CD8-positive, alpha-beta memory T cell (primary cell): ENCODE measurements at places on chromosomes 2 and 18.

- no peaks in the 10 kb centered on the region for H3K36me3 ChIP-seq
- no peaks in the 10 kb centered on the region for H3K27me3 ChIP-seq
- no peak for DNase-seq
- no peak overlapping the region for H3K27ac ChIP-seq
- no peak overlapping the region for H3K4me3 ChIP-seq
Observed at GRCh38 chr2:204090021-204090420, 153.5 kb downstream of the ICOS start.

- H3K36me3 ChIP-seq, result no peaks in the 10 kb centered on the region
- H3K4me1 ChIP-seq, result no peaks in the 10 kb centered on the region
- H3K27me3 ChIP-seq, result no peaks in the 10 kb centered on the region
- H3K27ac ChIP-seq, result no peak overlapping the region
Observed at GRCh38 chr18:49342690-49343089, 117.8 kb downstream of the DYM start.

DNA sequence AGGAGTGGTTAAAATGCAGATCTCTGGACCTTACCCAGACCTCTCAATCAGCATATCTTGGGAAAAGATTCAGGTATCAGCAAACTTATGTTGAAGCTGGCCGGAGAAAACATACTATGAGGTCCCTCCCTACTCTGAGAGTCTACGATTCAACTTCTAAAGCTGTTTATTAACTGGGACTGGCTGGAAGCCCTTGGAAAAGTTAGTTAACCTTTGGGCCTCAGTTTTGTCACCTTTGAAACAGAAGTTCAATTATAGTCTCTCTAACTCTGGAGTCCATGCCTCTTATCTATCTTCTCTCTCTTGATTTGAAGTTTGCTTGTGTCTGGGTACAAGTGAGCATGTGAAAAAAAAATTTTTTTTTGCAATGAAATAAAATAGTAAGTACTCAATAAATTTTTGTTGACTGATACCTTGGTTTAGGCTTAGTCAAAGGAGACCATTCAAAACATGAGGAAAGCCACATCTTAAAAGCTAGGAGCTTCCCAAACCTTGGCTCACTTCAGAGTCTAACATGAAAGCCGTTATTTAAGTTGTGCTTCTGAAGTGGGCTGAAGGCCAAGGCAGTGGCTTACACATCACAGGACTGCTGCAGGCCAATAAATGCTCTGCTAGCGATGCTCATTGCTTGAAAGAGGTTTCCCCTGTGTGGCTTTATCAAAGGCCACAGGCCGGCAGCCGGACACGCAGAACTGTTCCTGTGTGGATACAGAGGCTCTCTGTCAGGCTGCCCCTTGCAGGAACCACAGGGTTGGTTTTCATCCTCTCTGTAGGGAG is 110.6 kb upstream of the FAM136A start:
- H3K4me3 ChIP-seq, result no peak overlapping the region
- H3K36me3 ChIP-seq, result no peaks in the 10 kb centered on the region
- no peak for DNase-seq
- no peaks in the 10 kb centered on the region for H3K27me3 ChIP-seq
- no peak overlapping the region for H3K27ac ChIP-seq

- no peak overlapping the region for H3K4me3 ChIP-seq
- no peak for DNase-seq
- H3K27ac ChIP-seq, result no peak overlapping the region
- H3K27me3 ChIP-seq, result no peaks in the 10 kb centered on the region
Observed at GRCh38 chr2:11949732-11950523, 203.5 kb downstream of the LPIN1 start.

- H3K36me3 ChIP-seq, result peaks cover 30% of the 10 kb centered on the region
- peaks cover 47% of the 10 kb centered on the region for H3K4me1 ChIP-seq
- H3K27me3 ChIP-seq, result no peaks in the 10 kb centered on the region
- no peak for DNase-seq
- no peak overlapping the region for H3K27ac ChIP-seq
Observed at GRCh38 chr2:101832114-101832513, 134.6 kb downstream of the MAP4K4 start.

DNA sequence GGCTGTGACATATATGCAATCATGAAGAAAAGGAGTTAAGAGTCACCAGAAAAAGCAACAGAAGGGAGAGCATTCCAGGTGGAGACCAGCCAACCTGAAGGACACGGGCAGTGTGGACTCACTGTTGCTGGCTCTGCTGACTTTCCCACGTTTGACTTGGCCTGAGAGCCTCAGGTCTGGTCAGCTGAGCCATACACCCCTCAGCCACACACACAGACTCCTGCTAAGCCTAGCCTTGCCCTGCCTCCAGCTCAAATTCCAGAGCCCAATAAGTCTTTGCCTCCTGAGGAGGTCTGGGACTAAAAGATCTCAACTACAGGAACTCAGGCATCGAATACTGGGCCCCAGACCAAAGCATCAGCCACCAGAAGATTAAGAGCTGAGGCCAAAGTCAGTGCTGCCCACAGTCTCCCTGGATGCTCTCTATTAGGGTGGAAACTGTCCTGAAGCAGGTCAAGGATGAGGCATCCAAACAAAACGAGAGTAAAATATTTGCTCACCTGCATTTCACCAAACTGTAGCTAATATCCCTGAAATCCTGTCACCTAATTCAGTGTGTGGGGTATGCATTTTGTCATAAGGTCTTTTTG is 23.3 kb downstream of the CACNB4 start:
- no peak for DNase-seq
- no peaks in the 10 kb centered on the region for H3K36me3 ChIP-seq
- H3K4me3 ChIP-seq, result no peak overlapping the region
- no peaks in the 10 kb centered on the region for H3K27me3 ChIP-seq

DNA sequence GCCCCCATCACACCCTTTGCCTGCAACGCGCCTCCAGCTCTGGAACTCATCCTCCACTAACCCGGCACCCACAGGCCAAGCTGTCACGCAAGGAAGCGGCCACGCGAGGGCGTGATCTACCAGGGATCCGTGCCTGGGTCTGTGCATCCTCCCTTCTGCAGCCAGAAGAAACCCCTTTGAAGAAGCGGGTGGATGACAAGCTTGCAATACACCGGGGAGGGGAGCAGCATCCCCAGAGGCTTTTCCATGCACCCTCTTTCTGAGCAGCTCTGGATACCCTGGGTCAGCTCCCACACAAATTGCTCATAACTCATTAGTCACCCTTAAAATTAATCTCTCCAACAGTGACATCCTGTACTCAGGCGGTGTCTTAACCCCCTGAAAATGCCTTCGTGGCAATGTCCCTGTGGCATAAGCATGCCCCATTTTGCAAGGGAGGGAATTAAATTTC is 47.6 kb downstream of the PDCL3 start:
- H3K4me3 ChIP-seq, result no peak overlapping the region
- H3K4me1 ChIP-seq, result peaks cover 4% of the 10 kb centered on the region
- H3K36me3 ChIP-seq, result no peaks in the 10 kb centered on the region

DNA sequence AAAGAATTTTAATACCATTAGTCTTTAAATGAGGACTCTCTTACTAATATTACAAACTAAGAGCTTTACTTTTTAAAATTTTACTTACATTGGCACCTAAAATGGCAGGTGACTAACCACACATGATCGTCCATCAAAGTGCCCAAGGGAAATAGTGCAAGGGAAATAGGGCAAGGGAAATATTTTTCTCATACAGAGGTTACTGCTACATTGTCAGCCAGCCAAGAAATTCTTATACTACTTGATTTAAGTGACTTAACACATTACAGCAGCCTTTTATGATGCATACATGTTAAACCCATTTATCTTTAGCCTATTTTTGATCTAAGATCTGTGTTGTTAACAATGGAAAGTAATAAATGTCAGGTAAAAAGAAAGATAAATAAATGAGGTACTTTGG is 587.2 kb upstream of the PKDCC start:
- H3K4me3 ChIP-seq, result no peak overlapping the region
- H3K27ac ChIP-seq, result no peak overlapping the region
- no peaks in the 10 kb centered on the region for H3K27me3 ChIP-seq
- H3K4me1 ChIP-seq, result no peaks in the 10 kb centered on the region
- H3K36me3 ChIP-seq, result no peaks in the 10 kb centered on the region

GRCh38 chr2:237309416-237309815 is 104.5 kb downstream of the COL6A3 start:
- no peaks in the 10 kb centered on the region for H3K27me3 ChIP-seq
- H3K27ac ChIP-seq, result no peak overlapping the region
- no peak for DNase-seq
- H3K36me3 ChIP-seq, result no peaks in the 10 kb centered on the region
- H3K4me3 ChIP-seq, result no peak overlapping the region
- no peaks in the 10 kb centered on the region for H3K4me1 ChIP-seq

DNA sequence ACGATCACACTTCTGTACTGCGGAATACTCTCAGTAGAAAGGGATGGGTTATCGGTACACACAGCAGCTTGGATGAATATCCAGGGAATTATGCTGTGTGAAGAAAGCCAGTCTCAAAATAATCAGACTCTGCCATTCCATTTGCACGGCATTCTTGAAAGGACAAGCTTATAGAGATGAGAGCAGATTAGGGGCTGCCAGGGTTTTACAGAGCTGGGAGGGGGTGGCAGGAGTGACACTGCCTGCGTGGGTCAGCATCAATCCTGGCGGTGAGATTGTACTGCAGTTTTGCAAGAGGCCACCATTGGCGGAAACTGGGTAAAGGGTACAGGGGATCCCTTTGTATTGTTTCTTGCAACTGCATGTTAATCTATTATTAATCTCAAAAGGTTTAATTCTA is 16.6 kb downstream of the KCNG2 start:
- DNase-seq, result no peak
- no peak overlapping the region for H3K27ac ChIP-seq
- no peak overlapping the region for H3K4me3 ChIP-seq
- no peaks in the 10 kb centered on the region for H3K27me3 ChIP-seq
- H3K36me3 ChIP-seq, result no peaks in the 10 kb centered on the region
- H3K4me1 ChIP-seq, result no peaks in the 10 kb centered on the region

GRCh38 chr2:120978359-120979050 is 242.8 kb downstream of the GLI2 start:
- no peaks in the 10 kb centered on the region for H3K36me3 ChIP-seq
- no peaks in the 10 kb centered on the region for H3K4me1 ChIP-seq
- no peak overlapping the region for H3K27ac ChIP-seq
- DNase-seq, result no peak
- no peaks in the 10 kb centered on the region for H3K27me3 ChIP-seq
- H3K4me3 ChIP-seq, result no peak overlapping the region

GRCh38 chr2:112339986-112340385 is 64.6 kb downstream of the ZC3H6 start:
- H3K36me3 ChIP-seq, result no peaks in the 10 kb centered on the region
- H3K27me3 ChIP-seq, result no peaks in the 10 kb centered on the region
- no peak overlapping the region for H3K4me3 ChIP-seq
- no peaks in the 10 kb centered on the region for H3K4me1 ChIP-seq
- no peak for DNase-seq

DNA sequence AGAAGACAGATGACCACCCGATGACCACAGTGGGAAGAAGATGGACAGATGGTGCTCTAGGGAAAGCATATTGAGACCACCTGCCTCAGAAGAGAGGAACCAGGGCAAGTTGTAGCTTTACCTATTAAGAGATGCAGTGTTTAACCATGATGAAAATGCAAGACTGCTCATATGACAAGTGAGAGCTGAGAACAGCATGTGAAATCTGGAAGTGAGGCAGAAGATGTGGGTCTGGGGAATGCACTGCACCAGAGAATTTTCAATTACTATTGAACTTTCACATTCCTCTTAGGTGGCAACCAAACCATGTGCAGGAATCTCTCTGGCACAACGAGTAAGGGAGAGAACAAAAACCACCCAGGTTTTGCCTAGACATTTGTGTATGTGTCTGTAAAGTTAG is 184.8 kb upstream of the CRIM1 start:
- no peak overlapping the region for H3K27ac ChIP-seq
- H3K27me3 ChIP-seq, result no peaks in the 10 kb centered on the region
- DNase-seq, result no peak
- H3K4me1 ChIP-seq, result no peaks in the 10 kb centered on the region
- H3K36me3 ChIP-seq, result no peaks in the 10 kb centered on the region

DNA sequence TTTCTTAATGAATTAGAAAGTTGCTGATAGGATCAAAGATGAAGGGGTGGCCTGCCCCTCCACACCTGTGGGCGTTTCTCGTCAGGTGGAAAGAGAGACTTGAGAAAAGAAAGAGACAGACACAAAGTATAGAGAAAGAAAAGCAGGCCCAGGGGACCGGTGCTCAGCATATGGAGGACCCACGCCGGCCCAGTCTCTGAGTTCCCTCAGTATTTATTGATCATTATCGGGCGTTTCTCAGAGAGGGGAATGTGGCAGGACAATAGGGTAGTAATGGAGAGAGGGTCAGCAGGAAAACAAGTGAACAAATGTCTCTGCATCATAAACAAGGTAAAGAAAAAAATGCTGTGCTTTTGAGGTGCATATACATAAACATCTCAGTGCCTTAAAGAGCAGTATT is 144.3 kb downstream of the CCDC102B start:
- no peaks in the 10 kb centered on the region for H3K4me1 ChIP-seq
- no peaks in the 10 kb centered on the region for H3K36me3 ChIP-seq
- no peak for DNase-seq
- H3K27ac ChIP-seq, result no peak overlapping the region
- H3K4me3 ChIP-seq, result no peak overlapping the region
- no peaks in the 10 kb centered on the region for H3K27me3 ChIP-seq

GRCh38 chr2:158667586-158667985 is 127.5 kb upstream of the DAPL1 start:
- no peaks in the 10 kb centered on the region for H3K4me1 ChIP-seq
- DNase-seq, result no peak
- H3K36me3 ChIP-seq, result no peaks in the 10 kb centered on the region

DNA sequence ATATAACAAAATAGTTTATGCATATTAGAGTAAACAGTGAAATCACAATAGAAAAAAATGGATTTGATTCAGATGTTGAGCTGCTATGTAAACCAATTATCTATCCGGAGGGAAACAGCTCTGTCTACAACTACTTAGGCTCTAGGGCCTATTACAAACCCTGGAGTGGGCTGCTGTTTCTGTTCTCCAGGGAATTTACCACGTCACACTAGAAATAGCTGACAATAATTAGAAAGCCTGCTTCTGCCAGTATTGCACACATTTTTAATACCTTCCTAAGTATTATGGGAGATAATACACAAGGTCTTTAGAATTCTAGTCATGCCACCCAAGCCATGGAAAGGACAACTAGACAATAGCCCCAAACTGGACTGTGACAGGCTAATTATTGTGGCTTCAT is 411.1 kb downstream of the FIGN start:
- H3K27me3 ChIP-seq, result no peaks in the 10 kb centered on the region
- no peak for DNase-seq
- H3K27ac ChIP-seq, result no peak overlapping the region
- no peaks in the 10 kb centered on the region for H3K4me1 ChIP-seq
- H3K4me3 ChIP-seq, result no peak overlapping the region
- no peaks in the 10 kb centered on the region for H3K36me3 ChIP-seq

DNA sequence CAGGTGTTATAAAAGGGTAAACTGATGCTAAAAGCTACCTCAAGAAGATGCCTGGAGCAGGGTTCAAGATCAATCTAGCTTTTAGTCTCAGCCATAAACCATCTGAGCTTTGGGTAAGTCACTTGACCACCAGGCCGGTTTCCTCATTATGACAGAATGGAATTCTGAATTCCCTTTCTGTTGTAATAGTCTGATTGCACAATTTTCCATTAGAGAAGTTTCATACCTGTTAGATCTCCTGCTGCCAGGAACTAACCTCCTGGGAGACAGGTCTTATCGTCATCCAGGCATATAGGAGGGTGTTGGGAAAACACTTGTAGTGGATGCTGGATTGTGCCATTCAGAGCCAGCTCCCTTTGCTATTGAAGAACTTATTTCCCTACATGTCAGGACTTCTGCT is 272.5 kb downstream of the TDRD15 start:
- no peaks in the 10 kb centered on the region for H3K27me3 ChIP-seq
- no peaks in the 10 kb centered on the region for H3K4me1 ChIP-seq
- DNase-seq, result no peak
- no peak overlapping the region for H3K27ac ChIP-seq
